ENCODE measurements at places on chromosomes 2 and 18. TPM values are rescaled to one million over a fixed set of nuclear protein-coding genes. Genes with fewer than 3 reads are reported as not detected.

The DNAH7 gene
- 1.1 TPM for total RNA-seq

The TUBB8B gene
- not detected for total RNA-seq

The PRSS56 gene
- not detected for total RNA-seq

The MRPS9 gene
- total RNA-seq = 16.6 TPM

The ACMSD gene
- not detected for total RNA-seq

The ZNF638 gene
- 119 TPM for total RNA-seq

The CYB5A gene
- 142 TPM for total RNA-seq

The CPO gene
- not detected for total RNA-seq

The LOXHD1 gene
- not detected for total RNA-seq

The EGR4 gene
- total RNA-seq = not detected

All from placental pericyte (primary cell).